Thoracic aorta (tissue), 2 donors: ENCODE measurements at places on chromosomes 1 and 21. TPM values are rescaled to one million over a fixed set of nuclear protein-coding genes. Genes with fewer than 3 reads are reported as not detected.

DNA sequence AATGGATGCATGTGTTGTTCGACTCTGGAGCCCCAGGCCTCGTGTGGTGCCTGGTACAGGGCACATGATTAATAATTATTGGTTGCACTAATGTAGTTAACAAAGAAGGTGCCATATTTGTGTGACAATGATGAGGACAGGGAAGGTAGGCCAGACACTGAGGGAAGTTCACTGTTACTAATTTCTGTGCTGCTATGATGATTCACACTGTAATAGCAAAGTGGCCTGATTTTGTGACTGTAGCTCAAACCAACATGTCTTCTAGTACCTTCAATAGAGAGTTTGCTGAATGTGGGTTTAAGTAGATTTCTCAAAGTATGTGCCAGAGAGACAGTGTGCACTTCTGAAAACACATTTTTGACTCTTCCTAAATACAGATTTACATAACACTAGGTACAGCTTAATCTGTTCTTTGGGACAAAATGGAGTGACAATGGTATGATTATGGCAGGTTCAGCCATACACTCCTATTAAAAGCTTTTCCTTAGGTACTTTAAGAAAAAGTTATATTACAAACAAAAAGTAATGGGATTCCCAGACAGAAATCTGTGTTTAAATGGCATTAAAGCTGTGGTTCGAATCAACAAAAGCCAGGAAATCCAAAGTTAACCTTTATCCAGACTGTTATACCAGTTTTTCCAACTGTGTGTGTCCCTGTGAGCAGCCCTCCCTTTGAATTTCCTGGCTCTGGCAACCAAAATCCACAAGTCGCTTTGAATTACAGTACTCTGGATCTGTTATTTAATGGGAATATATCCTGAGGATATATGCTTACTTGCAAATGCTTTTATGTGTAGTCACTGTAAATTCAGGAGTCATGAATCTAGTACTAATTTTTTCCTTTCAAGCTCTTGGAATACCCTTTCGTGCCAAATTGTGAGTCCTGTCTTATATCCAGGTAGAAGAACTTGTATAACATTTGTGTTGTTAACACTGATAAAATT is 277.1 kb upstream of the SGIP1 start:
- no peak overlapping the region for H3K4me3 ChIP-seq
- no peak for DNase-seq
- H3K4me1 ChIP-seq, result no peaks in the 10 kb centered on the region
- no peak overlapping the region for H3K27ac ChIP-seq

DNA sequence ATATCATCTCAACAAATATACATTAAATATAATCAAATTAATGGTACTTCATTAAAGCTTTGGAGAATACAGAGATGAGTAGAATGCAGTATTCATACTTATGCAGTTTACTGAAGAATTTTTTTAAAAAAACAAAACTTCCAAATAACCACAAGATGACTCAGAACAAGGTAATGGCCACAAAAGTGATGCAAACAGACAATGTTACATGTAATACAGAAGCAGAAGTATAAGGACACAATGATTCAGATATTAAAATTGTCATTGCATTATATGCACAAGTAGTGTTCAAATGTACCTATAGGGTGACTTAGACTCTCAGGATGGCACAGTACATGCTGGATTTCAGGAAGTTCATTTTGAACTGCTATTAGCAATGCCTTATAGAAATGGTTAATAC is 227.2 kb upstream of the ST6GALNAC5 start:
- DNase-seq, result no peak
- H3K4me1 ChIP-seq, result no peaks in the 10 kb centered on the region
- no peak overlapping the region for H3K27ac ChIP-seq
- H3K4me3 ChIP-seq, result no peak overlapping the region
- no peaks in the 10 kb centered on the region for H3K36me3 ChIP-seq
- no peaks in the 10 kb centered on the region for H3K27me3 ChIP-seq

DNA sequence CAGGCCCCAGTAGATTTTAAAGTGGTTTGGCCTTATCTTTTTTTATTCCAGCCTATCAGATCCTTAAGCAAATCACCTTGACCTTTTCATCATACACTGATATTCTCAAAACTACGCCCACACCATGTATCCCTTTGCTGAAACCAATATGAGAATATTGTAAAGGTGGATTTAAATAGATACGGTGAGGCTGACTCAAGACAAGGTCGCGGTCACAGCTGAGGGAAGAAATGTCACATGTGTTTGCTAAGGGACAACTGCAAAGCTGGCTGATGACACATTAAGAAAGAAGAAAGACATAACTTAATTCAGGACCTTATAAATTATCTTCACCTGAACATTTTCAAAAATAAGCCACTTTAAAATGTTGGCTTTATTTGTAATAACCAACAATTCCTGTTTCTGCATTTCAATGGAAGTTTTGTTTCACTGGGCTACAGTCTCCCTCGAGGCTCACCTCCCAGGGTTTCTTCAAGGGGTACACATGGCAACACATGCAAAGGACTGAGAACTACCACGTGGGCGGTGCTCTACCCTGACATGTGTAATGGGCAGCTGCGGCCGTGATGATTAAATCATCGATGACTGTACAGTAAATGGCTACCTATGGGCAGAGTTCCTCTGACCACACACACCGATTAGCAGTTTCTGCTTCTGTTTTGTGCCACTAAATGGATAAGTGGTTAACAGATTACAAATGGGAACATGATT is 189.5 kb downstream of the SIPA1L2 start:
- peaks cover 5% of the 10 kb centered on the region for H3K36me3 ChIP-seq
- DNase-seq, result no peak
- no peak overlapping the region for H3K4me3 ChIP-seq
- no peaks in the 10 kb centered on the region for H3K4me1 ChIP-seq

- no peaks in the 10 kb centered on the region for H3K4me1 ChIP-seq
- no peaks in the 10 kb centered on the region for H3K27me3 ChIP-seq
- no peaks in the 10 kb centered on the region for H3K36me3 ChIP-seq
- peak overlapping the region; percentile 32 for H3K4me3 ChIP-seq
Measured at GRCh38 chr1:246067432-246068216, 439.5 kb downstream of the SMYD3 start.

DNA sequence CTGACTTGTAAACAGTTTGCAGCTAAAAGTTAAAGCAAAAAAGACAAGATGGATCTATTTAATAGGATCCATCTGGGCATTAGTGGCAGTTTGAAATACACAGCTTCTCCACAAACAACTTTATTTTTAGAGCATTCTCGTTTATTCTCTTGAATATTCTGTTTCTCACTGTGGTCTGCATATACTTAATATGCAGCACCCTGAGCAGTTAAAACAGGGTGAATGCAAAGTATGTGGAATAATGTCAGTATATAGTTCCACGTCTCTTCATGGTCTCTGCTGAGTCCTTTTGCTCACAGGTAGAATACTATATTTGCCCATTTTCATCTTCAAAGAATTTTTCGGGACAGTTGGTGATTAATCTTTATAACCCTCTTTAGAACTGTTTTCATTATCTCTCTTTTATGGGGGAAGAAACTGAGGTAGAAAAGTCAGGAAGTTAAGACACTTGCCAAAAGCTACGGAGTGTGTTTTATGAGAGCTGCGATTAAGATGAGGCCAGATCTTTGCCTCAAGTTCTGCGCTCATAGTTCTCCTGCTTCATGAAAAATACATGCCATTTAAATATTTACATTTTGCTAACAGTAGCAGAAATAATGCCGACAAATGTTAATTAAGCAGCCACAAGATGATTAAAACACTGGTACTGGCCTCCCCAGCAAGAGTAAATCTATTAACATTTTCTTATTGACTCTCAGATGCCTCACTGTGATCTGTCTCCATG is 115.6 kb downstream of the PTBP2 start:
- H3K27me3 ChIP-seq, result no peaks in the 10 kb centered on the region
- no peak overlapping the region for H3K27ac ChIP-seq
- no peaks in the 10 kb centered on the region for H3K36me3 ChIP-seq
- no peaks in the 10 kb centered on the region for H3K4me1 ChIP-seq
- no peak for DNase-seq
- no peak overlapping the region for H3K4me3 ChIP-seq

- H3K4me1 ChIP-seq, result peaks cover 47% of the 10 kb centered on the region
- H3K36me3 ChIP-seq, result no peaks in the 10 kb centered on the region
- peak overlapping the region; percentile 84 for H3K4me3 ChIP-seq
- H3K27me3 ChIP-seq, result no peaks in the 10 kb centered on the region
Measured at GRCh38 chr1:2231532-2232254, 3.6 kb downstream of the SKI start.

Gene IFI44L
- total RNA-seq, result 18.7 TPM

Gene ASCL5
- not detected for total RNA-seq

Gene RAP1GAP
- total RNA-seq, result 0.27 TPM

Gene DENND2C
- 2.0 TPM for total RNA-seq

Gene HSF2BP
- total RNA-seq, result 0.78 TPM
